Activated gamma-delta T cell treated with anti-CD3 and anti-CD28 coated beads, Interleukin-2, amount 50 U/mL, for 16 hours (primary cell): ENCODE measurements at places on chromosomes 12 and 14.

- DNase-seq, result no peak
These were observed 273.6 kb downstream of the AKAP6 start for GRCh38 chr14:32602699-32603098.

- DNase-seq, result no peak
These were observed 138.7 kb upstream of the MED13L start for GRCh38 chr12:116416166-116416565.

DNA sequence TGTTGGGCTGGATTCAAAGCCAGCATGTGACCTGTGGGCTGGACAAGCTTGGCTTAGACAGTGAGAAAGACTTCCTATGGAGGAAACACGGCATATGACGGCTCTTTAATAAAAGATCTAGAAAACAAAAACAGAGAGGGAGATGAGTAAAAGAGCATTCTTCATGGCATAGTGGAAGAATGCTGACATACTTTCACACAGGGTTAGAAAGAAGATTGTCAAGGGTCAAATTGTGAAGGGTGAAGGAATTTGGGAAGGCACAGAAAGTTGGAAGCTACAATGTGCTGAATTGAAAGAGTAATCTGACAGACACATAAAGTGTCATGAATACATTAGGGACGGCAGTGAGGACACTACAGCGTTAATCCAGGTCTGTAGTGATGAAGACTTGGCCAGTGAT is 63.4 kb downstream of the GALNT4 start:
- DNase-seq, result no peak

- no peak for DNase-seq
These were observed 58.6 kb upstream of the PARP11 start for GRCh38 chr12:3931776-3932175.

- DNase-seq, result no peak
These were observed 5.1 kb upstream of the USP30 start for GRCh38 chr12:109047081-109047805.

GRCh38 chr14:35365130-35366055 is 39.2 kb downstream of the NFKBIA start:
- DNase-seq, result peak; percentile 50

DNA sequence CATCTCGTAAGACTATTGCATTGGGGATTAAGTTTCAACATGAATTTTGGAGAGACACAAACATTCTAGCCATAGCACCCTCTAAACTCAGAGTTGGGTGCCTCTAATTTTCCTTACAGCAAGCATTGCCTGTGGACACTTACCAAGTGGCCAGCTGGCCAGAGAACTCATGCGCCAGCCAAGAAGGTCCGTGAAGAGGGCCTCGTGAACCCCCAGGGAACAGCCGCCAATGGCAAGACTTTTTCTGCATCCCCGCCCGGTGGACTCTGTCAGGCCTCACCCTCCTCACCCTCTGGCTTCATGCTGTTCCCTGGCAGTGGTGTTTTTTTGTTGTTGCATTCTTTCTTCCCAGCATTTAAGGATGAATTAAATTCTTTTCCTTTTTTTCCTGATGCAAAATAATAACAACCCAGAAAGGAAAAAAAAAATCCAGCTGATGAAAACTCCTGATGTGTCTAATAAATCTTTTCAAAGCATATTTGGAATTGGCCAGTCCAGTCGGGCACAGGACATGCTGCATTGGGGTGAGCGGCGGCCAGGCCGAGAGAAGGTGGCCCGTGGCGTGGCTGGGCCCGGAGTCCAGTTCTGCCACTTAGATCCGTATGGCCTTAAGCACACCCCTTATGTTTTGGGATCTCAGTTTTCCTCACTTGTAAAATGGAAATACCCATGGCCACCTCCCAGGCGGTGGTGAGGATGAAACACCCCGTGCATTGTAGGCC is 191.9 kb upstream of the DIO3 start:
- DNase-seq, result no peak

GRCh38 chr14:85501751-85502150 is 28.2 kb upstream of the FLRT2 start:
- DNase-seq, result no peak

DNA sequence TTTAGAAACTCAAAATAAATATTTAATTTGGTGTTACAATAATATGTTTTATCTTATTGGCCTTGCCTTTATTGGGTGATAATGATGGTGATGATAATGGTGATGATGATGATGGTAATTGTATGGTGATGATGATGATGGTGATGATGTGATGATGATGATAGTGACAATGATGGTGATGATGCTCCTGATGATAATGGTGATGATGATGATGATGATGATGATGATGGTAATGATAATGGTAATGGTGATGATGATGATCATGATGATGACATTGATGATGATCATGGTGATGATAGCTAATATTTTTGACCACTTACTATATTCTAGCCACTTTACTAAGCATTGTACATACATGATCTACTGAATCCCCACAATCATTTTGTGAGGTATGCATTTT is 1548.6 kb upstream of the TMEM132C start:
- DNase-seq, result no peak

GRCh38 chr12:105015543-105015942 is 29.4 kb downstream of the NOPCHAP1 start:
- DNase-seq, result no peak

GRCh38 chr12:15472036-15472435 is 149.7 kb downstream of the PTPRO start:
- DNase-seq, result no peak

GRCh38 chr14:60561845-60562746 is 53.1 kb downstream of the SIX6 start:
- DNase-seq, result no peak

- no peak for DNase-seq
These were observed 113.8 kb downstream of the PIK3C2G start for GRCh38 chr12:18375131-18375530.

GRCh38 chr14:101072945-101073597 is 169.5 kb upstream of the RTL1 start:
- no peak for DNase-seq

GRCh38 chr14:36767603-36768281 is 106.1 kb downstream of the PAX9 start:
- no peak for DNase-seq

GRCh38 chr14:97046967-97047366 is 249.8 kb downstream of the VRK1 start:
- no peak for DNase-seq

DNA sequence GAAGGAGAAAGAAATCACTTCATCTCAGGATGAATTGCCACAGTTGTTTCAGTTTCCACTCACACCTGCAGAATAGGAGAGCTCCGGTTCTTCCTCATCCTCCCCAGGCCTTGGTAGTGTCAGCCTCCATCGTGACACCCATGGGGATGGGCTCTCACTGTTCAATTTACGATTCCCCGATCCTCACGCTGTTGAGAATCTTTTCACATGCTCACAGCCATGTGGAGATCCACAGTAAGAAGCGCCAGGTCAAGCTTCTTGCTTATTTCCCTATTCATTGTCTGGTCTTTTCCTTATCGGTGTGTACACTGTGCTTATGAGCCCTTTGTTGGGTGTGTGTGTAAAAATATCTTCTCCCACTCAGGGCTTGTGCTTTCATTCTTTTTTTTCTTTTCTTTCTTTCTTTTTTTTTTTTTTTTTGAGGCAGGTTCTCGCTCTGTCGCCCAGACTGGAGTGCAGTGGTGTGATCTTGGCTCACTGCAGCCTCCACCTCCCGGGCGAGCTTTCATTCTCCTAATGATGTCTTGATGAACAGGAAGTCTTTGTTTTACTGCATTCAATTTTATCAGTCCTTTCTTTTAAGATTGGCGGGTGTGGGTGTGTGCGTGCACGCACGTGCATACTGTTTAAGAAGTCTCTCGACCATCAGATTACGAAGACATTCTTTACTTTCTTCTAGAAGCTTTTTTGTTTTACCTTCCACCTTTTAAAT is 21.5 kb downstream of the RIN3 start:
- no peak for DNase-seq

DNA sequence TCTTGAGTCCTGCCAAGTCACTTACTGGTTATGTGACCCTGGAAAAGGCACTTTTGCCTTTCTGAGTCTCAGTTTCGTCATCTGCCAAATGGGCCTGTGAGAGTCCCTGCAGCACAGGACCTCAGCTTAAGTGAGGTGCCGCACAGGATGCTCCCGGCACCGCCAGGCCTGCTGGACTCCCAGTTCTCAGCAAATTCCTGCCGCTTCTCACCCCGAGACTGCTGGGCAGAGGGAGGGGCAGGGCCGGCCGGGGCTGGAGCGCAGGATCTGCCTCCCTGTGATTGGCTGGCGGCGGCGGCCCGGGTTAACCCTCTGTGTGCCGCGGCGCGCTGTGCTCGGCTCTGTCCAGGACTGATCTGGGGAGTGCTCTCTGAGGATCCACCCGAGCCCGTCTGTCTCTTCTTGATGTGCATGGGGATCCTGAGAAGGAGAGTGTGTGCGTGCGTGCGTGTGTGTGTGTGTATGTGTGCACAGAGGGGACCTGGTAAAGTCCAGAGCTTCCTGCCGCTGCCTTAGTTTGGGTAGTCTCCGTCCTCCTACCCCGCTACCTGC is 8.6 kb downstream of the SETD1B start:
- DNase-seq, result no peak

DNA sequence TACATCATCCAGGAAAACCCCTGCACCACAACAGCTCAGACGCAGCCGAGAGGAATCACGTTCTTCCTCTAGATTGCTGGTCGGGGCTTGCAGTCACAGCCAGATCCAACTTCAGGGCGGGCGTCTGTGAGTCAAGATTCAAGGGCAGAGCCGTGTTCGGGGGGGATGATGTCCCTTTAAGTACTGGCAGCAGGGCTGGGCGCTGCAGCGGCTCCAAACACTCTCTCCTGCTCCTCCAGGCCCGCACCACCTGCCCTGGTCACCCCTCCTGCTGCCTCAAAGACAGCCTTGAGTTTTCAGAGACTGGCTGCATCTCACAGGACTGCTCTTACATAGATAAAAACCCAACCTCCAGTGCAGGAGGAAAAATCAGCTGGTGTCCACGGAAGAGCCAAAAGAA is 68.3 kb downstream of the KDM2B start:
- no peak for DNase-seq

- DNase-seq, result peak; percentile 7
These were observed 10.4 kb upstream of the DCD start for GRCh38 chr12:54658306-54659264.

DNA sequence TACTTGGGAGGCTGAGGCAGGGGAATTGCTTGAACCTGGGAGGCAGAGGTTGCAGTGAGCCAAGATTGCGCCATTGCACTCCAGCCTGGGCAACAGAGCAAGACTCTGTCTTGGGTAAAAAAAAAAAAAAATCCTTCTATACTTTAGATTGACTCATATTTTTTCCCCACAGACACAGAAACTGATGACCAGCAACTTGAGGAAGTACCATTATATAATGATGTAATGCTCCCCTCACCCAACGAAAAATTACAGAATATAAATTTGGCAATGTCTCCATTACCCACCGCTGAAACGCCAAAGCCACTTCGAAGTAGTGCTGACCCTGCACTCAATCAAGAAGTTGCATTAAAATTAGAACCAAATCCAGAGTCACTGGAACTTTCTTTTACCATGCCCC is 24.3 kb upstream of the SNAPC1 start:
- DNase-seq, result no peak

GRCh38 chr14:74697011-74697410 is 15.9 kb downstream of the AREL1 start:
- no peak for DNase-seq

DNA sequence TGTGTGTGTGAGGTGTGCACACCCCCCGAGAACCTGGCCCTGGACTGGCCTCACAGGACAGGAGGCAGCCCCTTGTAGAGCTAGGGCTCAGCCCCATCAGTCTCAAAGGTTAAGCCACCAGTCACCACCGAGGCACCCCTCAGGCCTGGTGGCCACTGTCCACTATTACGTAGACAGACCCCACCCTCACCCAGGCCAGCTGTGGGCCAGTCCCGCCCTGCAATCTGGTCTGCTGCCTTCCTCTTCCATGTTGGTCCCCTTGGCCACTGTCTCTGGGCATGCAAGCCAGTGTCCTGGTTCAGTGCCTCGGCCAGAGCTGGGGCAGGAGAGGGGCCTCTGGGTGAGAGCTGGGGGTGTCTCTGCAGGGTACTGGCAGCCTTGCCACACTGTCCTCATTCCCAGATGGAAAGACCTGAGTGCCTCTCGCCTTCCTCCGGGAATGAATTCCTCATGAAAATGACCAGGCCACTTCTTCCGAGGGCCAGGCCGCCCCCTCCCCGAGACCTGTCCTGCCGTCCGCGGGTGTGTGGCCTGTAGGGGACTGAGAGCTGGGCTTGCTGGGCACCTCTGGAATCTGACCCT is 897 bp upstream of the TEX22 start:
- DNase-seq, result no peak
